ENCODE measurements at places on chromosomes 4 and X.

GRCh38 chr4:142703694-142704309, 142.3 kb downstream of the INPP4B start:
- H3K4me3 ChIP-seq, result no peak overlapping the region
- no peak for DNase-seq
- H3K4me1 ChIP-seq, result no peaks in the 10 kb centered on the region
- no peaks in the 10 kb centered on the region for H3K27me3 ChIP-seq
- H3K36me3 ChIP-seq, result no peaks in the 10 kb centered on the region

- no peaks in the 10 kb centered on the region for H3K36me3 ChIP-seq
- no peaks in the 10 kb centered on the region for H3K27me3 ChIP-seq
- no peak overlapping the region for H3K27ac ChIP-seq
- H3K4me1 ChIP-seq, result no peaks in the 10 kb centered on the region
- DNase-seq, result no peak
- no peak overlapping the region for H3K4me3 ChIP-seq
These were observed 942.8 kb downstream of the PCDH7 start for GRCh38 chr4:31662951-31663350.

GRCh38 chr4:76854858-76855257, 43.1 kb downstream of the SOWAHB start:
- H3K4me3 ChIP-seq, result no peak overlapping the region
- DNase-seq, result no peak
- no peaks in the 10 kb centered on the region for H3K36me3 ChIP-seq
- no peaks in the 10 kb centered on the region for H3K4me1 ChIP-seq
- peaks cover 4% of the 10 kb centered on the region for H3K27me3 ChIP-seq
- no peak overlapping the region for H3K27ac ChIP-seq

DNA sequence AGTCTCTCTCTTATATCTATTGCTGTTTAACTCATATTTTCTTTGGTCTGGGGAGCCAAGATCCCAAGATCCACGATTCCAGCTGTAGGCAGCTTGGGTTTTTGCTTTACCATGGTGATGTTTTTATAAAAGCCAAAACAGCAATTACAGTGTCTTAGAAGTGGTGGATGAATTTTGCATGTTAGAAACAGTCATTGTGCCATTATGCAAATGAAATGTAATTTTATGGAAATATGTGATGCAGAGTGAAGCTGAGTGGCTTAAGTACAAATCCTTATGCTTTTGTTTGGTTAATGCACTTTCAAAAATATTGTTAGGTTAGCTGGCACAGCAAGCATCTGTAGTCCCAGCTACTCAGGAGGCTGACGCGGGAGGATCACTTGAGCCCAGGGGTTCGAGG, 32.8 kb upstream of the PTTG2 start:
- H3K27ac ChIP-seq, result no peak overlapping the region
- no peak overlapping the region for H3K4me3 ChIP-seq
- H3K4me1 ChIP-seq, result peaks cover 18% of the 10 kb centered on the region
- H3K36me3 ChIP-seq, result peaks cover 26% of the 10 kb centered on the region

DNA sequence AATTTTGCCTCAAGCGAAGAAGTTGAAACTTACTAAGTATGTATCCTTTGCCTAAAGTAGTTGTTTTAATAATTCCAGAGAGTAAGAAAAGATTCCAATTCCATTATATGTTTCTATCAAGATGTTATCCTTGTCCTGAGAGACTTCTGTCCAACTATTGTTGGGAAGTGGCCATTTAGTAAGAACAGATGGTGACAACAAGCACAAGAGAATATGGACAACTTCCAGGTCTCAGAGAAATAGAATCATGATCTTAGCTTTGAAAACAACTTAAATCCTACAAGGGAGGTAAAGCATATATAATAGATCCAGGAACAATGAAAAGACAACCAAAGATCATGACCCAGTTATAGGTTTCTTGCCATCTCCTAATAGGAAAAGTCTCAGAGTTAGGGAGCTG, 486.6 kb upstream of the PCDH10 start:
- no peaks in the 10 kb centered on the region for H3K36me3 ChIP-seq
- no peaks in the 10 kb centered on the region for H3K27me3 ChIP-seq
- no peak overlapping the region for H3K4me3 ChIP-seq
- H3K4me1 ChIP-seq, result no peaks in the 10 kb centered on the region

GRCh38 chr4:5824635-5825034, 68.3 kb downstream of the CRMP1 start:
- H3K36me3 ChIP-seq, result no peaks in the 10 kb centered on the region
- H3K4me1 ChIP-seq, result no peaks in the 10 kb centered on the region
- no peak overlapping the region for H3K27ac ChIP-seq
- H3K27me3 ChIP-seq, result peaks cover 2% of the 10 kb centered on the region
- no peak for DNase-seq

DNA sequence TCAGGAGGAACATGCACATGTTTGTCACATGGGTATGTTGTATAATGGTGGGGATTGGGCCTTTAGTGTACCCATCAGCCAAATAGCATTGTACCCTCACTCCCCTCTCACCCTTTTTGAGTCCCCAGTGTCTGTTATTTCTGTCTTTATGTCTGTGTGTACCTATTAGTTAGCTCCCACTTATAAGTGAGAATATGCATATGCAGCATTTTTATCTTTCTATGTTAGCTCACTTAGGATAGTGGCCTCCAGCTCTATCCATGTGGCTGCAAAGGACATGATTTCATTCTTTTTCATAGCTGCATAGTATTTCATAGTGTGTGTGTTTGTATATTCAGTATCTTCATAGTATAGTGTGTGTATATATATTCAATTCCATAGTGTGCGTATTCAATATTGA, 64.6 kb downstream of the DCLK2 start:
- no peak for DNase-seq
- H3K4me1 ChIP-seq, result no peaks in the 10 kb centered on the region
- H3K27me3 ChIP-seq, result no peaks in the 10 kb centered on the region
- H3K36me3 ChIP-seq, result no peaks in the 10 kb centered on the region
- no peak overlapping the region for H3K27ac ChIP-seq
- H3K4me3 ChIP-seq, result no peak overlapping the region
